ENCODE measurements at places on chromosomes 1 and 21.
A peak's percentile ranks its signal among the peaks of the same experiment; 100 is the strongest.

- no peak for DNase-seq
These were observed 13.7 kb downstream of the CD34 start for GRCh38 chr1:207897188-207897587.

DNA sequence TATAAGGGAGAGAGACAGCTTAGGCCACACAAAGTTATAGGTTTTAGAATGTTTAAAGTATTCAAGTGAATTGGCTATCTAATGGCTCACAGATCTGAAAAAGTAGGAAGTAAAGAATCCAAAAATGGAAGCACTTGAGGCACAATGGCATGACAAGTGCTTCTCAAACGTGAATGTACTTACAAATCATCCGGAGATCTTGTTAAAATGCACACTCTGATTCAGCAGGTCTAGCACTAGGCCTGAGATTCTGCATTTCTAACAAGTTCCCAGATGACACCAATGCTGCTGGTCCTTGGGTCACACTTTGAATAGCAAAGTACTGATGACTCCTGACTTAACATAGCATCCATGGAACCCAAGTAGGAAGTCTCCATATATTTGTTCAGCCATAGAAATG lies 20.9 kb upstream of the AGL start:
- DNase-seq, result no peak

DNA sequence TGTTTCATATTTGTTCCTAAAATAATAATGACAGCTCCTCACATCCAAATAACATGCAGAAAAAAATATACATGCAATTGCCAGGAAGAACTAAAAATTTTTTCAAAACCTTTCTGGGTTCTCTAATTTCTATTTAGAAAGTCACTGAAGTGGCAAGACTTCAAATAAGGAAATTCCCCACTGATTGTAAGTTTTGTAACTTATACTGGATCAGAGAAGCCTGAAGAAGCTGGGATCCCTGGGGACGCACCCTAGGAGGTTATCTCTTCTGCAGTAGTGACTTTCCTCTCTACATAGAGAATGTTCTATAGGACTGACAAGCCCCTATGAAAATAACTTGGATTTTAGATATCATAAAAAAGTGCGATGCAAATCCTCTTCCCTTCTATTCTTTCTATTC lies 182.6 kb downstream of the MRPL39 start:
- no peak for DNase-seq

DNA sequence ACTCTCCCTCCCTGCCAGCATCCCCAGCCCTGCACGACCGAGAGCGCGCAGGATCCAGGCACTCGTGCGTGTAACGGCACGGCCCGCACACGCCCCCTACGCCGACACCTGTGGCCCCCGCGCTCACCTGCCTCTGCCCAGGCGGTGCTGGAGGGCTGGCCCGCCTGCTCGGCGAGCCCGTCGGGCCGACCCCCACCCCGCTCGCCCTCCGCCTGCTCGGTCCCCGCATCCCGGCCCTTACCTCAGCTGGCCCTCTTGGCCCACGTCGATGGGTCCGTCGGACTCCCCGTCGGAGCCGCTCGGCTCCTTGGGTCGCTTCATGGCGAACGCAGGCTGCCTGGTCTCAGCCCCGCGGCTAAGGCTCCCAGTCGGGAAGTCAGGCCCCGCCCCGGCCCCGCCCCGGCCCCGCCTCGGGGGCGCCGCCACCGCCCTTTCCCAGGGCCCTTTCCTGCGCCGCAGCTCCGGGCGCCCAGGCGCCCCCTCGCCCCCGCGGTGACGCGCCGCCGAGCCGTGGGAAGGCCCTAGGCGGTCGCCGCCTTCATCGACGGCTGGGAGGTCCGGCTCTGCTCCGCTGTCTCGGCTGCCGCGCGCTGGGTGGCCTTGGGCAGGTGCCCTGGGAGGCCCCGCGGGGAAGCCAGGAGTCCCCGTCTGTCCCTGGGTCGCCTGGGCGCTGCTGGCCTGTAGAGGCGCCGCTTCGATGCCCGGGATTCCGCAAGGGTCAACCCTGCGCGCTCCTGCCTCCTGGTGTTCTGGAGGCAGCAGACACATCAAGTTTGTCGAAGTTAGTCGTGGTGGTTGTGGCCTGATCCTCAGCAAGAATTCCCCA lies at the start of gene HEYL:
TSS of gene HEYL (minus strand) at position 339 of the 826 bp plus-strand sequence. CDS start at position 321, 18 bp downstream.
- DNase-seq, result peak; percentile 74

GRCh38 chr1:33256471-33257206 lies at the start of gene ZNF362:
Gene ZNF362, plus strand, starts transcription at chr1:33256492. Its CDS starts 14,083 bp downstream, at chr1:33270575.
- DNase-seq, result peak; percentile 37

GRCh38 chr1:245802941-245803665 lies 648.3 kb downstream of the KIF26B start:
- DNase-seq, result no peak

DNA sequence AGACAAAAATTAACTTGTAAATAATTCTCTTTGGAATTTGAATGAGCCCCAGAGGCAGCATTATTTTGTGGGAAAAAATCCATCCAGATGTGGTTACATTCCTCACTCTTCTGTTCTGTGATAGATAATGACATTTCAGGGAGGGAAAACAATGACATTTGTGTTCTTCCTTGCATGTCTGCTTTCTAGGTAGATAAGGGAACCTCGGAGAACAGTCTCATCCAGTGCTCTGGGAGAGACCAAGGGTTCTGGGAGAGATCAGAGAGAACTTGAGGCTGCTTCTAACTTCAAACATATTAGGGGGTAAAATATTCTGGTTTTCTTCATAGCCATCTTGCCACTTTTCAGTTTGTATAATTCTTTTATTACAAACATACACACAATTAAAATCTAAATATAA lies 269.2 kb downstream of the NEGR1 start:
- no peak for DNase-seq

GRCh38 chr1:244102468-244102867 lies 51.4 kb downstream of the ZBTB18 start:
- DNase-seq, result no peak

DNA sequence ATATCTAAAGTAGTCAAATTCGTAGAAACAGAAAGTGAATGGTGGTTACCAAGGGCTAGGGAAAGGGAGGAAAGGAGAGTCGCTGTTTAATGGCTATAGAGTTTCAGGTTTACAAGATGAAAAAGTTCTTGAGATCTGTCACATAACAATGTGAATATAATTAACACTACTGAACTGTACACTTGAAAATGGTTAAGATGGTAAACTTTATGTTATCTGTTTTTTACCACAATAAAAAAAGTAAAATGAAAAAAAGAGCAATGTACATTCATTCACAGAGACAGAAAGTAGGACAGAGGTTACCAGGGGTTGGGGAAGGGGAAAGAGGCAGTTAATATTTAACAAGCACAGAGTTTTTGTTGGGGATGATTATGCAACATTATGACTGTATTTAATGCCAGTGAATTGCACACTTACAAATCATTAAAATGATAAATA lies 53.3 kb upstream of the SEC16B start:
- DNase-seq, result no peak

- no peak for DNase-seq
These were observed 53.6 kb upstream of the NEXN start for GRCh38 chr1:77834771-77835334.
